Naive thymus-derived CD8-positive, alpha-beta T cell (primary cell): ENCODE measurements at places on chromosomes 5 and 9. TPM values are rescaled to one million over a fixed set of nuclear protein-coding genes. Genes with fewer than 3 reads are reported as not detected.

- H3K4me3 ChIP-seq = peak overlapping the region; percentile 15
- no peaks in the 10 kb centered on the region for H3K36me3 ChIP-seq
- H3K27me3 ChIP-seq = no peaks in the 10 kb centered on the region
- DNase-seq = no peak
Measured at GRCh38 chr5:56164376-56164775, 68.8 kb downstream of the ANKRD55 start.

DIRAS2 gene
- not detected for total RNA-seq

DNA sequence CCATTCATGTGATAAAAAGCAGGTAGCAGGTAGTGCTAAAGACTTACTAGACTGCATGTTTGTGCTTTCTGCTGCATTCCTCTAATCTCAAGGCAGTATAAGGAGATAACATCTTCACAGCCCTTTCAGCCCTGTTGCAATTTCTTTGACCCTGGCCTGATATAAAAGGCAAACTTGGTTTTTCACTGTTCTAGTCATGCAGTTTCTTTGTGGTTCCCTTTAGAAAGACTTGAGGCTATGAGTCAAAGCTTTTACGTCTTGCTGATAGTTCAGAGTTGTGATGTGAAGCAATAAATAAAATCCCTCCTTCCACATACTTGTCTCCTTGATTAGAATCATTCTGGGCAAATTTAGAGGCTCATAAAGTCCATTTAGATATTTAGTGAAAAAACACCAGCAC, 88.6 kb upstream of the CDKN2B start:
- no peak for DNase-seq
- H3K27me3 ChIP-seq = peaks cover 4% of the 10 kb centered on the region
- no peaks in the 10 kb centered on the region for H3K36me3 ChIP-seq
- H3K4me1 ChIP-seq = no peaks in the 10 kb centered on the region
- no peak overlapping the region for H3K27ac ChIP-seq

DNA sequence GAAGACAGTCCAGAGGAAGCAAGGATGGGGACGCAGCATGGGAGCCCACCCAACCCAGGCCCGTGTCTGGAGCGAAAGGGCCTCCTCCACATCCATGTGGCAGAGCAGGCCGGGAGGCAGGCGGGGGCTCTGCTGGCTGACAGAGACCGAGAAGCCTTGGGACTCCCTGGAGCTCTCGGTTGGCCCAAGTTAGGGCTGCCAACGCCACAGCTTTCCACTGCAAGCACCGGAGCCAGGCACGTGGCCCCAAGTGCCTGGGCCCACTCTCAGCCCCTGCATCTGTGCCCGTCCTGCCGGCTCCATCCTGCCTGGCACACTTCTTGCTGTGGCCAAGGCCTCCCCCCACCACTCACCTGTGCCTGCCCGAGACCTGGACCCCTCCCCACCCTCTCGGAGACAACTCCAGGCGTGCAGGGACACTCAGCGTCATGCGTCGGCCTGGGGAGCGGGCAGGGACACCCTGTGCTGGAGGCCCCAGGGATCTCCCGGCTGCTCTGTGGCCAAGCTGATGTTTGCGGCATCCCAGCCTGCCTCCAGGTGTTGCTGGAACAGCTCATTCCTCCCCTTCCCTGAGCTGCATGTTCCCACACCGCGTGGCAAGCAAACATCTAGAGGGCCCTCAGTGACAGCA, 31.5 kb downstream of the SLC6A3 start:
- DNase-seq = no peak
- no peaks in the 10 kb centered on the region for H3K36me3 ChIP-seq
- H3K27me3 ChIP-seq = peaks cover 15% of the 10 kb centered on the region
- peaks cover 11% of the 10 kb centered on the region for H3K4me1 ChIP-seq
- no peak overlapping the region for H3K27ac ChIP-seq
